ENCODE measurements at places on chromosomes 7 and 10. TPM values are rescaled to one million over a fixed set of nuclear protein-coding genes. Genes with fewer than 3 reads are reported as not detected.

The GRM3 gene
- total RNA-seq = not detected

The GLI3 gene
- 0.03 TPM for total RNA-seq

The FANK1 gene
- total RNA-seq = not detected

The NODAL gene
- total RNA-seq = 0.26 TPM
